ENCODE measurements at places on chromosomes 6 and 20.

GRCh38 chr20:49400904-49401303 is 81.6 kb downstream of the KCNB1 start:
- no peak overlapping the region for H3K4me3 ChIP-seq
- H3K36me3 ChIP-seq = no peaks in the 10 kb centered on the region
- DNase-seq = no peak
- no peak overlapping the region for H3K27ac ChIP-seq

DNA sequence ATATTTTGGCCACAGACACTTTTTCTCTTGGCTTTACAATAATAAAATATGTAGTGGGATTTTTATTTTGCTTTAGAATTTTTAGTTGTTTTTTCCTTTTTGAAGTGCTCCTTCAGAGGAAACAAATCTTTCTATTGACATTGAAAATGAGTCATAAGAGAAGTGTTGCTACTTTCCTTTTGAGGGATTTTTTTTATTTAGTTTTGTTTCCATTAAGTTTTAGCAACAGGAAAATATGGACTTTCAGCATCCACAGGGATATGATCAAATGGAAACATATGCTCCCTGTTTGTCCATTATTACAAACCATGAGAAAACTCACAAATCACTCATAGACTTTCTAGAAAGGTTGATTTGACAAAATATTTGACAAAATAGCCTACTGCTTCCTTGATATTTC is 65.3 kb upstream of the BMP2 start:
- H3K4me1 ChIP-seq = peaks cover 17% of the 10 kb centered on the region
- DNase-seq = no peak
- H3K36me3 ChIP-seq = no peaks in the 10 kb centered on the region
- H3K27me3 ChIP-seq = peaks cover 19% of the 10 kb centered on the region
- no peak overlapping the region for H3K4me3 ChIP-seq

DNA sequence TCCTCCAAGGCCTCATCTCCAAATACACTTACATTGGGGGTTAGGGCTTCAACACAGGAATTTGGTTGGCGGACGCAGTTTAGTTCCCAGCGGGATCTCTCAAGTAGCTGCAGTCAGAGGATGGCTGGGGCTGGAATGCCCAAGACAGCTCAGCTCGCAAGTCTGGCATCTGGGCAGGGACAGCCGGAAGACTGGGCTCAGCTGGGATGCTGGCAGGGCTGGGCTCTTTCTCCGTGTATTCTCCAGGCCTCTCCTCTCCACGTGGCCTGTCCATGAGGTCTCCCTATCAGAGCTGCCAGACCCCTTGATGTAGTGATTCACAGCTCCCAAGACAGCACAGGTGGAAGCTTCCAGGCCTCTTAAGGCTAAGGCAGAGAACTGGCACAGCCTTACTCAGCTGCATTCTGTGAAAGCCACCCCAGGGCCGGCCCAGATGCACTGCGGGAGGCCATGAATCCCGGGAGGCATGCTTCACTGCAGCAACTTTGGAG is 5.0 kb downstream of the FGD2 start:
- H3K27ac ChIP-seq = no peak overlapping the region
- H3K4me3 ChIP-seq = no peak overlapping the region
- no peak for DNase-seq

GRCh38 chr6:153162172-153162571 is 31.1 kb upstream of the RGS17 start:
- no peaks in the 10 kb centered on the region for H3K36me3 ChIP-seq
- peaks cover 3% of the 10 kb centered on the region for H3K27me3 ChIP-seq
- no peak for DNase-seq
- no peak overlapping the region for H3K27ac ChIP-seq
- H3K4me3 ChIP-seq = no peak overlapping the region
- H3K4me1 ChIP-seq = no peaks in the 10 kb centered on the region

DNA sequence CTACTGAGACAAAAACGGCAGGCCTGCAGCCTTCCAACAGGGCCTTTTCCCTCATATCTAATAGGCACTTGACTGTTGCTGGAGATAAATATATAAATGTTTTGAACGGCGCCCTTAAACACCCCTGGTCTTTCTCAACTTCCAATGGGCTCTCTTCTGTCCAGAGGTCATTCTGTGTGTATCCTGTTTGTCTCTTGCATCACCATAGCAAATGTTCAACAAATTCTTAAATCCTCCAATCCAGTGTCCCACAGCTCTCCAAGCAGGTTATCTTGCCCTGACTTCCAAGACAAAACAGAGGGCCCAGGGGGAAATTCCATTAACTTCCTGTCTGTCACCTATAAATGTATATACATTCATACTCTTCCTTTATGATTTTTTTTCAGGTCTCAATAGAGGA is 62.0 kb downstream of the OR2J2 start:
- no peak overlapping the region for H3K4me3 ChIP-seq
- H3K27ac ChIP-seq = no peak overlapping the region

GRCh38 chr20:31675828-31676608 is 38.3 kb downstream of the COX4I2 start:
- DNase-seq = peak; percentile 88
- peaks cover 87% of the 10 kb centered on the region for H3K4me1 ChIP-seq

GRCh38 chr6:111759836-111760785 is 113.1 kb downstream of the FYN start:
- H3K4me1 ChIP-seq = peaks cover 47% of the 10 kb centered on the region
- H3K4me3 ChIP-seq = no peak overlapping the region
- H3K36me3 ChIP-seq = no peaks in the 10 kb centered on the region
- peak overlapping the region; percentile 27 for H3K27ac ChIP-seq

- H3K4me1 ChIP-seq = no peaks in the 10 kb centered on the region
- H3K4me3 ChIP-seq = no peak overlapping the region
- no peaks in the 10 kb centered on the region for H3K27me3 ChIP-seq
- DNase-seq = no peak
Measured at GRCh38 chr6:132310921-132311320, 90.4 kb downstream of the MOXD1 start.

- no peaks in the 10 kb centered on the region for H3K36me3 ChIP-seq
- no peak overlapping the region for H3K27ac ChIP-seq
- H3K27me3 ChIP-seq = no peaks in the 10 kb centered on the region
- H3K4me1 ChIP-seq = no peaks in the 10 kb centered on the region
- DNase-seq = no peak
Measured at GRCh38 chr20:51969191-51969590, 166.9 kb upstream of the SALL4 start.

GRCh38 chr20:5492937-5493336 is 176.2 kb upstream of the PROKR2 start:
- no peaks in the 10 kb centered on the region for H3K27me3 ChIP-seq
- no peak overlapping the region for H3K27ac ChIP-seq
- H3K36me3 ChIP-seq = no peaks in the 10 kb centered on the region
- no peak overlapping the region for H3K4me3 ChIP-seq
- DNase-seq = peak; percentile 52

- no peak overlapping the region for H3K27ac ChIP-seq
- H3K36me3 ChIP-seq = no peaks in the 10 kb centered on the region
- no peak for DNase-seq
- no peaks in the 10 kb centered on the region for H3K4me1 ChIP-seq
Measured at GRCh38 chr6:8029243-8029870, 34.8 kb downstream of the BLOC1S5 start.

DNA sequence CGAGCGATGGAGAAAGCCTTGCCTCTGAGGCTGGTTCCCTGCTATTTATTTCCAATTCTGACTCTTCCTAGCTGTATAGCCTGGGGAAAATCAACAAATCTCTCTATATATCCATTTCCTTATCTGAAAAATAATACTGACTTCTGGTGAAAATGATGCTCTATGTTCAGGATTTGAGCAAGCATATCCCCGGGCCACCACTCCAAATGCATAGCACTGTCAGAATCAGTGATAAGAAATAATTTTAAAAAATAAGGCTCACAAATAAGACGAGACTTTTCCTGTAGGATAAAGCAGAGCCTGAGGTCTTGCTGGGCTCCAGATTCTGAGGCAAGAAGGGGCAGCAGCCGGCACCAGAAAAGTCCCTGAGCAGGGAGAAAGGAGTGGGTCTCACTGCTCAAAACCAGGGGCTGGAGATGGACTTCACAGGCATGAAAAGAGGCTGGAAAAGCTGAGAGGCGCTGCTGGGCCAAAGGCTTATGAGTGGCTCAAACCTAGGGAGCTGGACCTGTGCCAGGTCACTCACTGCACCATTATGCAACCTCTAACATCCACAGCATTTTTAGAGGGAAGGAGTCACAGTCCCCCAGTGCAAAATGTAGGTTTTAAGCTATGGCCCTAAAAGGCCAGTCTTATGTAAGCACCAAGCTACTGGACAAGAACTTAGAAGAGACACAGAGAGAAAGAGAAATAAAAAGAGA is 48.1 kb upstream of the SLC17A4 start:
- H3K4me1 ChIP-seq = no peaks in the 10 kb centered on the region
- DNase-seq = no peak
- no peaks in the 10 kb centered on the region for H3K36me3 ChIP-seq

GRCh38 chr6:30742316-30743098 is at the start of gene FLOT1:
TSS of gene FLOT1 (minus strand) at chr6:30742687. CDS start at chr6:30742189, 498 bp downstream.
- H3K36me3 ChIP-seq = peaks cover 28% of the 10 kb centered on the region
- H3K27me3 ChIP-seq = no peaks in the 10 kb centered on the region
- H3K27ac ChIP-seq = peak within 1 kb of the TSS; percentile 78
- H3K4me3 ChIP-seq = peak within 1 kb of the TSS; percentile 82
- peaks cover 46% of the 10 kb centered on the region for H3K4me1 ChIP-seq
- DNase-seq = peak; percentile 84

DNA sequence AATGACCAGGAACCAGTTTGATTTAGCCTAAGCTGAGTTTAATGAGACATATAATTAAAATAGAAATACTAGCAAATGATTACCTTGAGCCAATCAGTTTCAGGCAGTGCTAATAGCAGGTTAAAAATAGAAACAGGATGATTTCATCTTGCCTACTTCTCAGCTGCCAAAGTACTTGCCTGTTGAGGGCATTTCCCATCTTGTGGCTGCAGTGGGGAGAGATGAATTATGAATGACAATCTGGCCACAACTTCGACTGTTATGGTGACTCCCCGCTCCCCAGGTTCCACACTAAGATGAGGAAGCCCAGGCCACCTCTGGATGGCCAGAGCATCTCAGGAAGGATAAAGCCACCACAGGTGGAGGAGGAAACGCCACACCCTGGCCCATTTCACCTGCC is 31.3 kb downstream of the MBOAT1 start:
- H3K36me3 ChIP-seq = peaks cover 2% of the 10 kb centered on the region
- no peak overlapping the region for H3K27ac ChIP-seq
- H3K4me3 ChIP-seq = peak overlapping the region; percentile 34
- H3K27me3 ChIP-seq = no peaks in the 10 kb centered on the region
- DNase-seq = peak; percentile 93
- peaks cover 23% of the 10 kb centered on the region for H3K4me1 ChIP-seq

DNA sequence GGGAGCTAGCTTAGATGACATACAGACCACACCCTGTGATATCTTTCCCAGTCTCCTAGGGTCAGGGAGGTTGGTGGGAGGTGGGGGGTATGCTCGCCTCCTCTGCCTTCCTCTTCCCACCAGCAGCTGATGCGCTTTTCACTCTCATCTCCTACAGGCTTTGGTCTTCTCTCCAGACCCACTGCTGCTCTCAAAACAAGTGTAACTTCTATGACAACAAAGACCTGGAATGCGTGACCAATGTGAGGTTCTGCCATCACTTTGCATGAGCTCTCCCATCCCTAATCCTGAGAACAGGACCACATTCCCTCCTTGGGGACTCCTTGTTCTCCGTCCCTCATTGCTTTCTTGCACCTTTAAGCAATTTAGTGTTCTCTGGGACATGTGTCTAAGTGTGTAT is 2.7 kb downstream of the CTSA start:
- H3K27ac ChIP-seq = no peak overlapping the region
- peaks cover 47% of the 10 kb centered on the region for H3K36me3 ChIP-seq
- H3K4me3 ChIP-seq = no peak overlapping the region
- no peak for DNase-seq

DNA sequence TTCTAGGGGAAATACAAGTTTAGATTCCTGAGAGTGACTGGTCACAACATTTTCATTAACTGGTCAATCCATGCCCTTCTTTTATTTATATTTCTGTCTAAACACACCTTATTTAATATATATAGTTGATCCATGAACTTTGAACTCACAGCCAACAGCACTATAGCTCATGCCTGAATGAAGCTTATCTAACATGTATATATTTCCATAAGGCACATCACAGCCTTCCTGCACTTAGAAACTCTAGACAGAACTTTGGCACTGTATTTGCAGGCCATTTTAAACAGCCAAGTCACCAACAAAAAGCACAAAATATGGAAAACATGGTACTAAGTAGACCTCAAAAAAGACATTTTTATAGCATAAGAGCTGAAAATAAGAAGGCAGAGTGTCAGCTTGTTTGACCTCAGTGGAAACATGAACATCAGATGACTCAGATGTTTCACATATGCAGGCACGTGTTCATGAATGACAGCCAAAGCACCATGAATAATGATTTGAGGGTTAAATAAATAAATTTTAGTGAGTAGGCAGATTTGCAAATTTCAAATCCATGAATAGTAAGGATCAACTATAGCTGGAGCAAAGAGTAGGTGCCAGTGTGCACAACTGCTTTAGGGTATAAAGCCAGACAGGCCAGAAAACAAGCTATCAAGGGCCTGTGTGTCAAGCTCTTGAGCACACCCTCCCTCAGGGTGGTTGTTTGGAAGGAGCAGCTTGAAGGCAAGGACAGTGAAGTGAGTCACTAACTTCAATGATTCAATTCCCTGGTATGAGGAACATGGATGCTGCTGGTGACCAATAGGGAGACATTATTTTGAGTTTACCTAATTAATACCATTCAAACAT is 88.9 kb upstream of the NT5E start:
- H3K4me1 ChIP-seq = no peaks in the 10 kb centered on the region
- H3K27me3 ChIP-seq = peaks cover 1% of the 10 kb centered on the region
- no peak for DNase-seq
- H3K4me3 ChIP-seq = no peak overlapping the region
- no peaks in the 10 kb centered on the region for H3K36me3 ChIP-seq
- no peak overlapping the region for H3K27ac ChIP-seq

GRCh38 chr6:122799916-122800686 is 11.0 kb downstream of the SMPDL3A start:
- no peak for DNase-seq
- H3K4me3 ChIP-seq = no peak overlapping the region
- no peaks in the 10 kb centered on the region for H3K36me3 ChIP-seq
- no peaks in the 10 kb centered on the region for H3K27me3 ChIP-seq
- H3K27ac ChIP-seq = no peak overlapping the region

DNA sequence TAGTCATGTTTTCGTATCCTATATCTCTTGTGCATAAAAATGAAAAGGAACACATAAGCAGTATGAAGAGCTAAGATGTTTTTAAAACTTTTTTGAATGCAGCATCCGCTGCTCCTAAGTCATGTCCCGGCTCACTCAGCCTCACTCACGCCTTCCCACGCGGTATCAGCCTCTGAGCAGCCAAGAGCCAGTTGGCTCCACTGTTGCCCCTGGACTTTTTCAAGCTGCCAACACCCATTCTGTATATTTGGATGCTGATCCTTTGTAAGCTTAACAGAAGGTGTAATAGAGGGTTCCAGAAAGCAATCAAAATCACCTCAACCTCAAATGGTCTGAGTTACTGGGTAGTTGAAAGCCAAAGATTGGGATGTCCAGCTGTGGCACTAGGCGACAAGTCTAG is 139.3 kb downstream of the TTLL2 start:
- peaks cover 6% of the 10 kb centered on the region for H3K4me1 ChIP-seq
- H3K4me3 ChIP-seq = no peak overlapping the region
- H3K36me3 ChIP-seq = no peaks in the 10 kb centered on the region
- no peak overlapping the region for H3K27ac ChIP-seq
- no peaks in the 10 kb centered on the region for H3K27me3 ChIP-seq
- DNase-seq = no peak

GRCh38 chr6:23503173-23503572 is 622.8 kb upstream of the NRSN1 start:
- no peaks in the 10 kb centered on the region for H3K36me3 ChIP-seq
- DNase-seq = no peak

- no peaks in the 10 kb centered on the region for H3K4me1 ChIP-seq
- no peaks in the 10 kb centered on the region for H3K36me3 ChIP-seq
- no peaks in the 10 kb centered on the region for H3K27me3 ChIP-seq
- no peak for DNase-seq
- no peak overlapping the region for H3K4me3 ChIP-seq
Measured at GRCh38 chr6:169208011-169208410, 45.6 kb downstream of the THBS2 start.
